ENCODE measurements at places on chromosomes 12 and 14.

DNA sequence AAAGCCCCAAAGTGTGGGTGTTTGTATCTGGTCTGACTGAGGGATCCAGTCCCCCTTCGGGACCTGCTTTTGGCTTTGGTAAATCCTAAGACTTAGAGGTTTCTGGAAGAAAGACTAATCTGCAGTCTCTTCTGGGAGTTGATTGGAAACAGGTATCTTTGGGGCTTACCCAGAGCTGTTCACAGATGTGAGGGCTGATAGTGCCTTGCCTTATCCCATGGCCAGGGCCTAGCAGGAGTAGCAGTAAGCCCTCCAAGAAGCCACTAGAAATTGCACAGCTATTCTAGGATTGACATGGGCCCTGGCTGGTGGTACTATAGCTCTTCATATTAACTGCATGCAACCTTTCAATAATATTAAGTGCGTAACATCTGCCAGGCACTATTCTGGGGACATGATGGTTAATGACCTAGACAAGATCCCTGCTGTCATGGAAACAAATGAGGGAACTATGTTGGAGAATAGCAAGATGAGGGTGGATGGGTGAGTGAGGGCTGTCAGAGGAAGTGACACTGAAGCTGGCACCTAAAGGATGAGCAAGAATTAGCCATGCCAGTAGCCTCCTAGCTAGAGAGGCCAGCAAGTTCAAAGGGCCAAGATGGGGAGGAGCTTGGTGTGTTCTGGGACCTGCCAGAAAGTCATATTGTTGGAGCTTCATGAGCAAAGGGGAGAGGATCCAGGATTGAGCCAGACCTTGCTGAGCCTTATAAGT is 71.7 kb downstream of the CRADD start:
- DNase-seq: no peak

DNA sequence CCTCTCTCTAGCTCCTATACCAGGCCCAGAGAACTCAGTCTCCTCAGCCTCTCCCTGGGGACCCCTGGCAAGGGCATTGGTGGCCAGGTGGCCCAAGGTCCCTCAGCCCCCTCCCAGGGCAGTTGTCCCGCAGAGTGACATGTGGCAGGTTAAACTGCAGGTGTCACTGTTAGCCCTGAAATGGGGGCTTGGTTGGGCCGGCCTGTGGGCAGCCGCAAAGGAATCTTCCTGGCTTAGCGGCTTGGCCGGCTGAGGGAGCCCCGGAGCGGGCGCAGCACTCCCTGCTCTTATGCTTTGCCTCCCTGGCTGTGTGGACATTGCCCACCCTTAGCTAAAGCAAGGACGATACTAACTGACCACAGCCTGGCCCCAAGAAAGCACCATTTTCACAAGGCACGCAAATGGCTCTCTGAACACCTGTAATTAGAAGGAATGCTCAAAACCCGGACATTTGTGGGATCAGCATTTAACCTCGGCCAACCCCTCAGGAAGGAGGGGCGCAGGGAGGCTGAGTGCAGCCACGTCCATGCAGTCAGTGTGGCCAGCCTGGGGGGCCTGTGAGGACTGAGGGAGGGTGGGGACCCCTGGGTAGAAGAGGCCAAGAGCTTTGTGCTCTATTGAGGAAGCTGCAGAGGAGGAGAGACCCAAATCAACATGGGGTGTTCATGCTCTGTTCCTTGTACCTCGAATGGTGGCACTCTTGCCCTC is 82.2 kb downstream of the PAPOLA start:
- DNase-seq: peak; percentile 71

- no peak for DNase-seq
Observed at GRCh38 chr12:85621041-85621440, 215.2 kb downstream of the RASSF9 start.

- no peak for DNase-seq
Observed at GRCh38 chr12:4567073-4567881, 5.3 kb downstream of the DYRK4 start.

GRCh38 chr12:64085996-64086395 is 136.1 kb downstream of the KICS2 start:
- DNase-seq: no peak

DNA sequence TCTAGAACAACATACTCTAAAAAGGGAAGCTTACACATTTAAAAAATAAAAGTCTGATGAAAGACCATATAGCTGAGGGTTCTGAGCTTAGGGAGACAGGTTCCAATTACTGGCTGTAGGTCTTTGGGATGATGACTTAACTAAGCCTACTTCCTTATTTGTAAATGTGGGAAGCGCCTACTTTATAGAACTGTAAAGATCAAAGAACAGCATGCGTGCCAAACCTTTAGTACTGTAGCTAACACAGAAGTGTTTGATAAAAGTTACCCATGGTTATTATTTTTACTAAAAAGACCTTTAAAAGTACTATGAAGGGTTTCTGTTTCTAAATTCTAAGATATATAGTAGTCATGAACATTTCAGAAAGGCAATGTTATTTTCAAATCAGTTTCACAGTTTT is 35.7 kb downstream of the STK38L start:
- no peak for DNase-seq

DNA sequence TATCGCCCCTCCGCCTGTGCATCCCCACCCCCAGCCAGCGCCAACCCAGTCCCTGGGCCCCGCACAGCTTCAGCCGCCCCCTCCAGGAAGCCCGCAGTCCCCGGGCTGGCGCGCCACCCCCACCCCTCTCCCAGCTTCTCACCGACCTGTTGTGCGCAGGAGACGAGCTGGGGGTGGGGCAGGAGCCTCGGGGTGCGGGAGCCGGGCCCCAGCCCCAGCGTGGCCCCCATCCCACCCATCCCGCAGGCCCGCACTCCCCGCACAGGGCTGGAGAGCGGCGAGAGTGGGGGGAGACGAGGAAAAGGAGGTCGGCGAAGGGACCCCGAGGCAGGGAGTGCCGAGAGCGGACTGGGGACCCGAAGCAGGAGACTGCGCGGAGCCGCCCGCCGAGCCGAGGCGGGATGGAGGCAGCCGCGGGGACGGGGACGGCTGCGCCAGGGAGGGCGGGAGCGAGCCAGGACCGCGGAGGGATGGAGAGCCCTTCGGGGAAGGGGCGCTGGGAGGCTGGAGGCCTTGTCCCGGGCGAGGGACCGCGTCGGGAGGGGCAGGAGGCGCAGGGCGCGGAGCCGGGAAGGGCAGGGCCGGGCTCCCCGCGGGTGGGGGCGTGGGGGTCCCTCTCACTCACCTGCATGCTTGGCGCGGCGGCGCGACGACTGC is 498 bp downstream of the PIANP start:
- DNase-seq: peak; percentile 33

GRCh38 chr14:75329369-75329768 is 50.7 kb downstream of the FOS start:
- no peak for DNase-seq

DNA sequence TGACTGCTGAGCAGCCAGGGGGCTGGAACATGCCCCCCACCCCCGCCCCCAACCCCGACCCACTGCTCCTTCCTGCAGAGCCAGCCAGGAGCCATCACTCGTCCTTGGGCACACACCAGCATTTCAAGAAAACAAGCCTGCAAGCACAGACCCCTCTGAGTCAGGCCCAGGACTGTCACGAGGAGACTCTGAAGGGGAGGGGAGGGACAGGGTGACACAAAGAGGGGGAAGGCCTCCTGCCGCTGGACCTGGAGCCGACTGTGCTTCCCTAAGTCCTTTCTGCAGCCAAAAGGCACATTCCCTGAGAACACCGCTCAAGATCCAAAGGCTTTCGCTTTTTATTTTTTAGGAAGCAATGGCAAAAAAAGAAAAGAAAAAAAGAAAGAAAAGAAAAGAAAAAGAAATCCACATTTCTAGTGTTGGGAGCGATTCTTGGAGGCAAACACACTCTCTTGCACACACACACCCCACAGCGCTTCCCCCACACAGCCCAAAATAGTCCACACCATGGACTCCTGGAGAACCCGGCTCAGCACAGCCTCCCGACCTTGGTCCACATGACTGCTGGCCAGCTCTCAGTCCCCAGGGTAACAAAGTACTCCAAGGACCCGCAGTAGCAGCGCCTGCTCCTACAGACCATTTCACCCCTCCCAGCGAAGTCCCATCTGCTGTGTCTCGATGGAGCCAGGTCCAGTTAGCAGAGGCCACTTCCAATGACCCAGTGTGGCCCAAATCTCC is 101.7 kb downstream of the DPF3 start:
- no peak for DNase-seq

DNA sequence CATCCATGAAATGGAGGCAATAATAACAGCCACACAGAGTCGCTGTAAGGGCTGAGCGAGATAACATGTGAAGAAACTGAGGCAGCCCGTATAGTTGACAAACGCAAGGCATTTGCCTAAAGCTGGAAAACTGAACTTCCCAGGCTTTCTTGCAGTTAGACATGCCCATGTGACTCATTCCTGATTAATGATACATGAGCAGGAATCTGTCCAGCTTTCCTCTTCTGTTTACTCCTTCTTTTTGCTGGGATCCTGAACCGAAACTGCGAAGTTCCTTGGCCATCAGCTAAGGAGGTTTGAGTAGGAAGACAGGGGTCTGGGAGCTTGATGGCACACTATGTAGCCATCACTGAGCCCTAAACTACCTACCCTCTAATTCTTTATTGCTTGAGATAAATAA is 52.2 kb downstream of the ST8SIA1 start:
- no peak for DNase-seq

GRCh38 chr12:46578190-46578982 is 205.8 kb upstream of the SLC38A2 start:
- DNase-seq: no peak

DNA sequence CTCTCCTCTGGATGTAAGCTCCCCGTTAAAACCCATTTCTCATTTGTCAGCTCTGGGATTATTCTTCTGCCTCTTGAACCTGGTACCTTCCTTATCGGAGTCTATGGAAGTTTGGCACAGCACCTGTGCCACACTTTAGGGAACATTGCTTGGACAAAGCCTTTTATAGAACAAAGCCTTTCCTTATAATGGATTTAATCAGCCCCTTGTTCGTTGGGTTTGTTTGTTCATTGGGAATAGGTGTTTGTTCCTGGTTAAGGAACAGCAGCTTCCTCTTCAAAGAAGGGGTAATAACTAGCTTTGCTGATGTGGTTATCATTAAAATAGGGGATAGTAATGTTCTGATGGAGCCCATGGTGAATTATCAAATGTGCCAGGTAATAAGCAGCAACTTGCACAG is 70.4 kb downstream of the NRXN3 start:
- DNase-seq: no peak

GRCh38 chr12:102302553-102302952 is 104.9 kb upstream of the PMCH start:
- no peak for DNase-seq

DNA sequence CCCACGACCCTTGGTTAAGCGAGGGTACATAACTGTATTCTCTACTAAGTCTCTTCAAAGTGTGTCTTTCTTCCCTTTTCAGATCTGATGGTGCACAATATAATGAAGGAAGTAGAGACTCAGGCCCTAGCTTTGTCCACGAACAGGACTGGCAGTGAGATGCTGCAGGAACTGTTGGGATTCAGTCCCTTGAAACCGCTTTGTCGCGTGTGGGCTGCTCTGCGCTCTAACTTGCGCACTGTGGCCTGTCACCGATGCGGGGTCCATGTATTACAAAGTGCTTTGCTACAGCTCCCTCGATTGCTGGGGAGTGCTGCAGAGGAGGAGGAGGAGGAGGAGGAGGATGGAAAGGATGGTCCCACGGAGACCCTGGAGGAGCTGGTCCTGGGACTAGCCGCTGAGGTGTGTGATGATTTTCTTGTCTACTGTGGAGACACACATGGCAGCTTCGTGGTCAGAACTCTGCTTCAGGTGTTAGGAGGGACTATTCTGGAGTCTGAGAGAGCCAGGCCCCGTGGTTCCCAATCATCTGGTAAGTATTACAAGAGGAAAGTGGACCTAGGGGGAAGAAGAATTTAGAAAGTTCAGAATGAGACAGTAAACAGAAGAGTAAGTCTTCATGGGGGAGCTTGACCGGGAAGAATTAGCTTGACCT is 803 bp downstream of the NOP9 start:
- DNase-seq: no peak

- no peak for DNase-seq
Observed at GRCh38 chr12:86228656-86229055, 27.5 kb downstream of the MGAT4C start.

DNA sequence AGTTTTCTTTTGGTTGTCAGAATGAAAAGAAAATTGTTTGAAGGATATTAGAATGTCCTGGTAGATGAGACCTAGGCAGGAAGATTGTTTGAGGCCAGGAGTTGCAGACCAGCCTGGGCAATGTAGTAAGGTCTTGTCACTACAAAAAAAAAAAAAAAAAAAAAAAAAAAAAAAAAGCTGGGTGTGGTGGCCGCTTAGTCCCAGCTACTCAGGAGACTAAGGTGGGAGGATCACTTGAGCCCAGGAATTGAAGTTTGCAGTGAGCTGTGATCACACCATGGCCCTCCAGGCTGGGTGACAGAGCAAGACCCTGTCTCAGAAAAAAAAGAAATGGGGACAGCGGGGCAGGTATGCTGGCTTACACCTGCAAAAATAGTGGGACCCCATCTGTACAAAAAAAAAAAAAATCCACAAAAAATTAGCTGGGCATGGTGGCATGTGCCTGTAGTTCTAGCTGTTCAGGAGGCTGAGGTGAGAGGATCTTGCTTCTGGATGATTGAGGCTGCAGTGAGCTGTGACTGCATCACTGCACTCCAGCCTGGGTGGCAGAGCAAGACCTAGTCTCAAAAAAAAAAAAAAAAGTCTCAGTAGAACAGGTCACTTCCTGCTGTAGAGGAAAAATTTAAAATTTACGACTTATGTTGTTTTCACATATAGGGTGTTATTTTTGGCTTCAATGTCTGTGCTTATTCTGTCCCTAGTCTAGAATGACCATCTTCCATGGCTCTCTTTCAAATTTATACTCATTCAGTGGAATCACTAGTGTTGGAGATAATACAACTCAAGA is 70.7 kb downstream of the PPHLN1 start:
- DNase-seq: no peak

GRCh38 chr14:100534528-100535286 is 52.5 kb downstream of the BEGAIN start:
- DNase-seq: no peak

- DNase-seq: no peak
Observed at GRCh38 chr12:112159146-112159541, 33.8 kb downstream of the TRAFD1 start.

DNA sequence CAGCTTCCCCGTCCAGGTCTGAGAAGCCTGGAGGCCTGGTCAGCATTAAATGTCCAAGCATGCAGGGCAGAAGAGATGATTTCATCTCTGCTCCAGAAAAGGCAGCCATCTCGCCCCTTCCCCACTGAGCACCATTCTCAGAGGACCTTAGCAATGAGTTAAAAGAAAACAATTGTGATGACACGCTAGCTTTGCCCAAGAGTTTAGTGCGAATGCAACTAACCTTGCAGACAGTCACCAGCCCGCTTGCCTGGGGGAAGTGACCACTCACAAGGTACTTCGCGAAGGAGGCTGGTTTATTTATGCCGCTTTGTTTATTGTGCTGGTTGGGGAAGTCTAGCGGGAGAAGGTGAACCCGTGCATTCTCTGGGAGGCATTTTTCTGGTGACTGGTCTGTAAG is 170.7 kb downstream of the RBM19 start:
- no peak for DNase-seq

DNA sequence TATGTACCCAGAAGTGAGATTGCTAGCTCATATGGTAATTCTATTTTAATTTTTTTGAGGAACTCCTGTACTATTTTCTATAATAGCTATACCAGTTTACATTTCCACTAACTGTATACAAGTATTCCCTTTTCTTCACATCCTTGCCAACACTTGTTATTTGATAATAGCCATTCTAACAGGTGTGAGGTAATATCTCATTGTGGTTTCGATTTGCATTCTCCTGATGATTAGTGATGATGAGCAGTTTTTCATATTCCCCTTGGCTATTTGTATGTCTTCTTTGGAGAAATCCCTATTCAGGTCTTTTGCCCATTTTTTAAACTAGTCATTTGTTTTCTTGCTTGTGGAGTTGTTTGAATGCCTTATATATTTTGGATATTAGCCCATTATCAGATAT is 121.3 kb downstream of the BBS10 start:
- no peak for DNase-seq

- no peak for DNase-seq
Observed at GRCh38 chr12:14964406-14964805, 3.0 kb upstream of the ARHGDIB start.

Measured in brain (organoid and tissue), 16 donors.